ENCODE measurements at places on chromosomes 7 and 10. TPM values are rescaled to one million over a fixed set of nuclear protein-coding genes. Genes with fewer than 3 reads are reported as not detected.

GRCh38 chr7:144459635-144460034 is 56.1 kb upstream of the NOBOX start:
- no peak for DNase-seq

DNA sequence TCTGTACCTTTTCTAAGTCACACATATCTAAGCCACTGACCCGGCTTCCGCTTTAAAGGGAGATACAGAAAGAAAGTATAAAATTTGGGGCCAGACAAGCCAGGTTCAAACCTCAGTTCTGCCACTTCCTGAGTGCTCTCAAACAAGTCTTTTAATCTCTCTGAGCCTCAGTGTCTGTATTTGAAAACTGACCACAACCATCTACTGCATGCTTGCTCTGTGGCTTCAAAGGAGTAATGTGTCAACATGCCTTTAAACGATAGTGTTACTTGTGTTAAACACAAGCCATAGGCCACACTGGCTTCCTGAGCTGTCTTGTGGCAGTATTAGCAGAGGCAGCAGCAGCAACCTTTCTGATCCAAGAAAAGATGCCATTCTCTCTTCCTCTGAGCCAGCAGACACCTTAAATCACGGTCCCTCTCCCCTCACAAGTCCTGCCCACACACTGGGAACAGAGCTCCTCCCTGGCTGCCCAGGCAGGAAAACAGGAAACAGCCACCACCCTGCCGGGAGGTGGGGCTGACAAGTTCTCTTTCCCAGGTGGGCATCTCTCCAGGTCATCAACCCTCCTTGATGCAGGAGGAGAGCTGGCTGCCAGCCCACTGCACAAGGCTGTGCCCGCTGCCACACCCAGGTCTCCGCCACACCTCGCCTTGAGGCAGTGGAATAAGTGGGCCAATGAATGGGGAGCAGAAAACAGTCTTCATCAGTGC is 10.7 kb downstream of the HIP1 start:
- DNase-seq = no peak

DNA sequence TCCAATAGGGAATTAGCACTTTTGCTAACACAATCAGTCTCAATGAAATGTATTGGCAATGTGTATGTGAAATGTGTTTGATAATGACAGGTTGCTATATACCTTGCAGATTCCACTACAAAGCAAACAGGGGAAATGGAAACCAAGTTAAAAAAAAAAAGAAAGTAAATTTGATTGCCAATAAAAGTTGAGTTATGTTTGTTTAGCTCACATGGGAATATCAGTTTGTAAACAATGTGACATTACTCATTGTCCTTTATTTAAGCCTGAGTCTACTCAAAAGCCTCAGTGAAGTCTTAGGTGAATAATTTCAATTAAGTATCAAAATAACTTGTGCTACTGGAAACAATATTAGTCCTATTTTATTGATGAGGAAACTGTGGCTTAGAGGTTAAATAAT is 285.2 kb downstream of the CACNA2D1 start:
- DNase-seq = no peak

GRCh38 chr10:79335470-79336235 is 11.6 kb upstream of the PPIF start:
- no peak for DNase-seq

Gene FKBP6
- not detected for total RNA-seq

DNA sequence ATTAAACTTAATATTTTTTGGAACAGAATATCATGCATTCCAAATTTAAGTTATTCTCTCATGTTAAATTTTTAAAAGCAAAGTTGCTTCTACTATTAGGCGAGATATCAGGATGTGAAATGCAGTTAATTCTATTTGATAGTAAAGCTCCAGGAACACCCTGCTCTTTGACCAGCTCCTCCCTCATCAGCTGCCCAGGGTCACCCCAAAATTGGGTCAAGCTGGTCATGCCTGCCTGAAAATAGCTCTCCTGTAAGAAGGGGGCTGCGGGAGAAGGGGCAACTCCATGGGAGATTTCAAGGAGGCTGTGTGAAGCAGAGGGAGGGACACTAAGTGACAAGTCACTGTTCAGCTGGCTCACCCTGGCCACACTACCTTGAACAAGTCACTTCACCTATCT is 5.9 kb downstream of the PPP1R3C start:
- DNase-seq = no peak

Measured in esophagus squamous epithelium (tissue), 5 donors.